ENCODE measurements at places on chromosomes 11 and 22.

GRCh38 chr11:112511271-112511670 is 250.6 kb upstream of the PLET1 start:
- no peak for DNase-seq

DNA sequence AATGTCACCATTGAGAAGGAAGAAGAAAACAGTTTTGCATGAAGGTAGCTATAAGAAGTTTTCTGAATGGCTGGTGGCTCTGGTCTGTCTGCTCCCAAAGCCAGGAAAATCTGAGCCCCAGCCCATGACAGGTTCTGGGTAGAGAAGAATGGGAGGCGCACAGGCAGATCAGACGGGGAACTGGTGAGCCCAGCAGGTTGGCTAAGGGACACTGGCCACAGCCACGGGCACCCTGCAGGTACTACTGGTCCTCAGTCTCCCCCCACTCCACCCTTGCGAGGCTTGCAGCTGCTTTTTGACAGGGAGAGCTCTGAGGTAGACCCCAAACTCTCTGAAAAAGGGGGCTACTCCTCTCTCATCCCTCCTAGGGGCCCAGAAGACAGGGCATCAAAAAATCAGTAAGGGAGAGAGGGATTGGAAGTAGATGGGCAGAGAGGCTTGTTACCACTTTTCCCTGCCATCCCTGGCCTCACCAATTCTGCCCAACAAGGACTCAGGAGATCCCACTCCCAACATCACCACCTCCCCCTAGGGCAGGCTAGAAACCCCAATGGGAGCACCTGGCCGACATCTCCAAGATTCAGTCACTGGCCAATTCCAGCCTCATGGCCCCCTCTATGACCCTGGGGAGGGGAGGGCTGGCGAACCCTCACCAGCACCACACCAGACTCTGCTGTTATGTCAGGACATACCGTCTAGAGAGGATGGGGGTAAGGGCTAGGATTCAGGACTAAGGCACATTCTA is 17.4 kb downstream of the SCN4B start:
- no peak for DNase-seq

GRCh38 chr11:128582496-128583366 is 4.6 kb downstream of the ETS1 start:
- DNase-seq, result no peak

DNA sequence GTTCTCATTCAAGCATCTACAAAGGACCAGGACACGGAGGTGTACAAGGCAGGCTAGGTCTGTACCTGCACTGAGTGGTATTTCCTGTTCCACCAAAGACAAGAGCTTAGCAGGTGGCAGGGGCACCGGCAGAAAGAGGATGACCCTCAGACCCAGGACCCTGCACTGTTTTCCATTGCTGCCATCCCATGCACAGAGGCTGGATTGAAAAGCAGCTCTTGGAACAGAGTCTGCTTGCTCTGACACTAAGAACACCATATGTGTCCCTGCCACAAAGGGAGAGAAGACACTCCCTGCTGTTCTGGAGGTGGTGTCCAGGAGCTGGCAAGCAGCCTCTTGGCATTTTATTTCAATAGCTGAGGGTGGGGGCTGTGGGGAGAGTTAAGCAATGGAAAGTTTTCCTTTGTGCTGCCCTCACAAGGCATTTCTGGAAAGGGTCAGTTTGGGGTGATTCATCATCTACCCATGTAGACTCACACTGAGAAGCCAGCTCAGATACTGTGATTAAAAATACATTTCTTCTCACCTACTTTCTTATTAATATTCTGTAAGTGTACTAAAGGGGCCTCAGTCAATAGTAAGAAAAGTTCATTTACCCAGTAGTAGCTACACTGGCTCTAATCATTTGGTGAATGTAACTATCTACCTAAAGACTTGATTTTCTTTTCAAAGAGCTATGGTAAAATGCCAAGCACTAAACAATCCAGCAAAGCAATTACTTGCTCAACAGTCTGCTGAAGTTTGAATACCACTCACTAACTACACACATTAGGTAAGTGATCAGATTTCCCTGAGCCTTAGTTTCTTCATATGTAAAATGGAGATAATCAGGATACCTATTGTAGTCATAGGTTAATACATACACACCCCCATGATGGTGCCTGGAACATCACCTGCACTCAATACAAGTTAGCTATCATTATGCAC is 55.2 kb downstream of the SLC1A2 start:
- DNase-seq, result no peak

GRCh38 chr11:114194702-114195101 is 101.5 kb upstream of the NNMT start:
- no peak for DNase-seq

DNA sequence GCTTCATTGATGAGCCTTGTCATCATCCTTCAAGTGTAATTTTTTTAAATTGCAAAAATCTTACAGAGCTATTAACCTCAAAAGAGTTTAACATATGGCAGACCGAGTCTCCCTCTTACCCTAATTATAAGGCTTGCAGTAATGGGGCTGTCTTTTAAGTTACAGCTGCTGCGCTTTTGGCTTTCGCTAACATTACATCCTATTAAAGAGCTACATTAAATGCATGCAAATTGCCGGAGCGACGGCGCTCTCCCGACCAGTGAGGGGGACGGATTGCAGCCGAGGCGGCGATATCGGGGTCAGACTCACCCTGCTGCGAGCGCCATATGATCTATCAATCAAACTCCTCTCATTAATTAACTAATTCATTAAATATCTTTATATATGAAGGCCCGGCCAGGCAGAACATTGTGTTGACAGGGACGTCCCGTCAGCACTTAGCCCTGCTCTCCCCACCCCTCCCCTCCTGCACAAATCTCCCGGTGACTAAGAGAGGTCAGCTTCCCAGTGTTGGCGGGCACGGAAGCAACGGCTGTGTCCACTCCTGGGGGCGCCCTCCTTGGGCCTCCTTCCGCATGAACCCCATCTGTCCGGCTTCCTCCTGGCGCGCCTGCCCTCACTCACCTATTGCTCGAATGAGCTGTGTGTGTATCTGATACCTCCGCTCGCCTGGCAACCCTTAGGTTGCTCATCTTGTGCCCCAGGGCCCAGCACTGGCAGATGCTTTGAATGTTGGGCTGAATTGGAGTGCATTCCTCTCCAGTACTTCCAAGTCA is 156.0 kb upstream of the CADM1 start:
- no peak for DNase-seq
